ENCODE measurements at places on chromosomes 2 and 18.

GRCh38 chr2:96167407-96168013 lies 22.3 kb upstream of the DUSP2 start:
- no peak for DNase-seq

DNA sequence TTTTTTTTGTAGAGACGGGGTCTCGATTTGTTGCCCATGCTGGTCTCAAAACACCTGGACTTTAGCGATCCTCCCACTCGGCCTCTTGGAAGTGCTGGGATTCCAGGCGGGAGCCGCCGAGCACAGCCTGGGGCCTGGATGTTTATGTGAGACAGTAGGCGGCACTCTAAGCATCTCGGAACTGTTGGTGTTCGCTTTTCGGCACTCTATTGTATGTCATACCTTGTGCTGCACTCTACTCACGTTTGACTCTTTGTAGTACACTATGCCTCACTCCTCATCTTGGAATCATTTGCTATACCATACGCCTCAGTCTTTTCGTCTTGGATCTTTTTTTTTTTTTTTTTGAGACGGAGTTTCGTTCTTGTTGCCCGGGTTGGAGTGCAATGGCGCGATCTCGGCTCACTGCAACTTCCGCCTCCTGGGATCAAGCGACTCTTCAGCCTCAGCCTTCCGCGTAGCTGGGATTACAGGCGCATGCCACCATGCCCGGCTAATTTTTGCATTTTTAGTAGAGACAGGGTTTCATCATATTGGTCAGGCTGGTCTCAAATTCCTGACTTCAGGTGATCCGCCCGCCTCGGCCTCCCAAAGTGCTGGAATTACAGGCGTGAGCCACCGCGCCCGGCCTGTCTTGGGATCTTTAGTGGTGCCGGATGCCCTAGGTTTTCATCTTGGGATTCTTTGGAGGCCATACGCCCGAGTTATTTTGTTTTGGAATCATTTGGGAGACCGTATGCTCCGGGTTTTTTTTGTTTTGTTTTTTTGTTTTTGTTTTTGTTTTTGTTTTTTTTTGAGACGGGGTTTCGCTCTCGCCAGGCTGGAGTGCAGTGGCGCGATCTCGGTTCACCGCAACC lies 24.2 kb upstream of the ZDBF2 start:
- DNase-seq = no peak

DNA sequence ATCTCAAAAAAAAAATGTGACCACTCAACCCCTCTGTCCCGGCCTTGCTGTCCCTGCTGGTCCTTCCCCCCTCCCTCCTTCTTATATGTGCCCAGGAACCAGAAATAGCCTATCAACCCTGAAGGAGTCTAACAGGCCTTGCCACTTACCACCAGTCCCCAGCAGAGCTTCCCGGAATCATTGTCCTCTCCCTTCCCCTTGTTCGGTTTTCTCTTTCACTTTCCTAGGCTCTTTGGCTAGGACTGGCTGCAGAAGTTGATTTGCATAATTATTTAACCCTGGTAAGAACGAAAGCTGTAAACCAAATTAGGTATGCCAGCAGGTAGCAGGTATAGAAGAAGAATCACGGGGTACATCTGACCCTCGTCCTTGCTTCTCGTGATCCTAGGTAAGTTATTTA lies 72.6 kb upstream of the ZNF532 start:
- DNase-seq = no peak

DNA sequence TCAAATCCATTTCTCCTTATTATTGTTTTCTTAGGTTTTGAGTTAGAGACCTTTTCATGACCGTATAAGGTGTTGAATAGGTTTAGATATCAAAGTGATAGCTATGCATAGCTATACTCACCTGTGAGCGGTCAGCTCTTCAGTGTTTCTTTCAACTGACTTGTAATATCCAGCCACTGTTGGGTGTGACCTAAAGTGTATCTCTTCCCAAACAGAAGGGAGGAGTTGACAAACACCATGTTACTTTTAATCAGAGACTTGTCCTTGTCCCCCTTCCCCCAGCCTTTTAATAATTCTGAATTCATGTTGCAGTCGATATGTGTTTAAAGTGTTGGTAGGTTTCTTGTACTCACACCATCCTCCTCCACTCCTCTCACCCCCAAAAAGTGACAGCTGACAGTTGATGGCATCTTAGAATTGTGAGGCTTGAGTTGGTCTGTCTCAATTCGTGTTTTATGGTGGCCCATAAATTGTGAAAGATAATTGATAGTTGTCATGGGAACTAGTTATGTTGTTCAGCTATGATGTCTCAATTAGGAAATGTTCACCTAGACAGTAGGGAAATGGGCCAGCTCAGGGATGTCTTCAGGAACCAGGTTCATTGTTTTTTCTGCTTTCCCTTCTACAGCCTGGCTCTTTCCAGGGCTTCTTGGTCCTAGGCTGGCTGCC lies 12.0 kb downstream of the NEDD4L start:
- DNase-seq = no peak

GRCh38 chr18:46190667-46191066 lies 86.5 kb downstream of the HAUS1 start:
- DNase-seq = no peak

DNA sequence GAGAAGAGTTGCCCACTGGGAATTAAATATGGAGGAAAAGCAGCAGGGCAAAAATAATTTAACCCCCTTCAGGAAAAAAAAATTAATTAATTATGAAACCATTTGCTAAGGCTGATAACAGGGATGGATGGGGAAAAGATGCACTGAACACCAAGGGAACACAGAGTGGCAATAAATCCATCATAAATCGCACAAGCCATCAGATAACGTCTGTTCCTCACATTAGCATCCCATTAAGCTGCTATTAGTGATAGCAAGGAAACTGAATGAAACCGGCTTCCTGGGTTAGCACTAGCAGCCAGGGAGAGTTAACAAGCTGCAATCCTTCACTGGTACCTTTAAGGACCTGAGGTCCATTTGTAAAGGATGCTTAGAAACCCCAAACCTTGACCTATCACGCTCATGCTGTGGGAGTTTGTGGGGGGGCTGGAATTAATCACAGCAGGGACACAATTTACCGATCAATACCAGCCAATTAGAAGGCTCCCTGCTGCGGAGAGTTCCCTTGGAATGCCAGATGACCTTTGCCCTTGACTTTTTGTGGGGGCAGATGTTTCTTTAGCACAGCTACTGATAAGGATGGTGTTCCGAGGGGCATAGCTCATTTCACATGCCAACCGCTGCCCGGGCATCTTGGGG lies 175.5 kb upstream of the KLF7 start:
- DNase-seq = no peak

DNA sequence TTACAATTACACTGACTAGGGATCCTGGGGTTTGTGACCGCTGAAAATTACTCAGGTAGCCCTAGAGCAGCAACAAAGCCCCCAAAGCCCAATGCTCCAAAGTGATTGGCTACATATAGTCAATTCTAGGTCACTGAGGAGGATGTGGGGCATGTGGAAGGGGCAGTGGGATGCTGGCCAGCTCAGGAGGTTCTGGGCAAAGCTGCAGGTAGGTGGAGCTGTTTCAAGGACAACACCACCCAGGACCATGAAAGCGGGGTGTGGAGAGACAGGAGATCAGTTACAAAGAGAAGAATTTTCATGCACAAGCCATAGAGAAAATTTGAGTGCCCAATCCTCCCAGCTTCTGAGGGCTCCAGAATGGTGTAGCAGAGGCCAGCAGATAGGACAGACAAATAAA lies 75.0 kb upstream of the CCDC85A start:
- DNase-seq = no peak

- DNase-seq = no peak
These were observed 86.8 kb upstream of the CBLN2 start for GRCh38 chr18:72630991-72631390.

DNA sequence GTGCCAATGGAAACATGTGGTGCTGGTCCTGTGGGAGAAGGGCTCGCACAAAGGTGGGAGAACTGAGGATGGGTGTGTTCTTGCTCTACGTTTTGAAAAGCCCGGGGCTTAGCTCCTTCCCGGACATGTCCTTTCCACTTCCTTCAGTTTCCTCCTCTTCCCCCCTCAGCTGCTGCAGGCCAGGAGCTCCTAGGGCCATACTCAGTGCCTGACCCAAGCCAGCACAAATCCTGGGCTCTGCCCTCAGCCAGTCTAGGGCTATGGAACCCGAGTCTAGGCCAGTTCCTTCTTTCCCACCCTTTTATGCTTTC lies 1.4 kb upstream of the SIX2 start:
- DNase-seq = no peak

- no peak for DNase-seq
These were observed 30.1 kb downstream of the HS1BP3 start for GRCh38 chr2:20620696-20621365.

DNA sequence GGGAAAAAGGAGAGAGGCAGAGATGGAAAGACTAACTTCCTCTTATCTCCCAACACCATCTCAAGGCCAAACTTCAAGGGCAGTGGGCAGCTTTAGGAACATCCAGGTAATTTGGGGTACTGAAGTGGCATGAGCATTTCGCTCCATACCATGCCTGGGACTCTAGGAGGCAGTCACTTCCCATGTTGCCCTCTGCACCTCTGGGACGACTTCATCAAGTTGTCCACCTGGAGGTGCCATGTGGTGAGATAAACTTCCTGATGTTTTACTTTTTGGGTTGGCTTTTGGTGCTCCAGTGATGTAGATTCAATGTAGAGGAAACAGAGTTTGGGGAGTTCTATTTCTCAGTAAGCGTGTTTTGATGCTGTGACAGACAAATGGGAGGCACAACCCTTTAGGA lies 56.3 kb upstream of the UPP2 start:
- no peak for DNase-seq

- DNase-seq = no peak
These were observed 75.9 kb downstream of the ITGB1BP1 start for GRCh38 chr2:9347411-9347881.

DNA sequence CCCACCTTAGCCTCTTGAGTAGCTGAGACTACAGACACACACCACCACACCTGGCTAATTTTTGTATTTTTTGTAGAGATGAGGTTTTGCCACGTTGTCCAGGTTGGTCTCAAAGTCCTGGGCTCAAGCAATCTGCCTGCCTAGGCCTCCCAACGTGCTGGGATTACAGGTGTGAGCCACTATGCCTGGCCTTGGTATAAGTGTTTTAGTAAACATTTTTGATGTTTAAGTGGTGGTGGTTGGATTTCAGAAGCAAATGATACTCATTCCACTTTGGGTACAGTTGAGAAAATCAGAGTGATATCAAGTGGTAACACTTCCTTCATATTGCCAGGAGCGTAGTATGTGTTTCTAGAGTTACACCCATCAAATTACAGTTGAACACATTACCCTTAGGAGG lies 25.4 kb downstream of the ACADL start:
- DNase-seq = no peak

DNA sequence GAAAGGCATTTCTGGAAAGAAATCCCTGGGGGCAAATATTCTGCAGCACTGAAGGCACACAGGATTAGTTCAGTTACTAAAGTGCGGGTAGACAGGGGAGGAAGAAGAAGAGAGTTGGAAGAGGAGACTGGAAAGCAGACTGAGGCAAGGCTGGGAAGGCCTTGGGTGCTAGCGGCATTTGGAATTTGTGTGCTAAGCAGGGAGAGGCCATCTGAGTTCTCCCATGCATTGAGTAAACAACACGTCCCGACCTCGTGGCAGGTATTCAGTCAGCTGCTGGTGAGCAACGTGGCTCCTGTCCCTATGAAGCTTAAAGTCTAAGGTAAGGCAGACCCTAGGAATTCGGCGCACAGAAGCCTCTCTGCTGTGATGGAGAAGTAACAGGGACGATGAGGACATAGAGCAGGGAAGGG lies 30.7 kb downstream of the ATP8B1 start:
- DNase-seq = no peak
